Fibroblast of skin of right biceps (primary cell): ENCODE measurements at places on chromosomes 13 and 19.

DNA sequence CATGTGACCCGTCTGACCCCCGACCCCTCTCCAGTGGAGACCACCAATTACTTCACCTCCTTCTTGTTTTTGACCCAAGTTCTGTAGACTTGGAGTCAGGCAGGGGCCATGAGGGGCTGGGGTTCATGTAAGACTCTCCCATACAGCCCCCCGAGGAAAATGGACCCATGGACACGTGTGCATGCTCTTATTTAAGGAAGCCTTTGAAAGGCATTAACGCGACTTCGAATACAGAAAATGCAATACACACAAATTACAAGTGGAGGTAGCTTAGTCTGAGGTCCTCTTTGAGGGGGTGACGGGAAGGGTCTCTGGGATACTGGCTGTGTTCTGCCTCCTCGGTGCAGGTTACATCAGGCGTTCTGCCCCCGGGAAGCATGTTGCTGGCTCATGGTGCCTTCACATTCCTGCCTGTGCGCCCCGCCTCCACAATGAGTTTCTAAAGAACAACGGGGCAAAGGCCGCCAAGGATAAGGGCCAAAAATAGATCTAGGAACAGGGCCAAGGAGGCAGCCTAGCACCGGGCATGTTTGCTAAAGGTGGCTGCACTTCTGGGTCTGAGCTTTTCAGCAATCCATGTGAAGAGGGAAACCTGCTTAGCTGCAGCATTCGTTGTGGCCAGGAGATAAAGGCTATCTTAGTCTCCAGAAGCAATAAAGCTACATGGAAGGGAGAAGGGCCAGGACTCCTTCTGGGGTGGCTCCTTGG, 54.5 kb downstream of the RAB20 start:
- no peak for DNase-seq

- DNase-seq, result peak; percentile 95
Observed at GRCh38 chr19:13154241-13154778, 4.1 kb downstream of the IER2 start.

GRCh38 chr13:73684286-73684685, 449.9 kb downstream of the KLF12 start:
- DNase-seq, result no peak

DNA sequence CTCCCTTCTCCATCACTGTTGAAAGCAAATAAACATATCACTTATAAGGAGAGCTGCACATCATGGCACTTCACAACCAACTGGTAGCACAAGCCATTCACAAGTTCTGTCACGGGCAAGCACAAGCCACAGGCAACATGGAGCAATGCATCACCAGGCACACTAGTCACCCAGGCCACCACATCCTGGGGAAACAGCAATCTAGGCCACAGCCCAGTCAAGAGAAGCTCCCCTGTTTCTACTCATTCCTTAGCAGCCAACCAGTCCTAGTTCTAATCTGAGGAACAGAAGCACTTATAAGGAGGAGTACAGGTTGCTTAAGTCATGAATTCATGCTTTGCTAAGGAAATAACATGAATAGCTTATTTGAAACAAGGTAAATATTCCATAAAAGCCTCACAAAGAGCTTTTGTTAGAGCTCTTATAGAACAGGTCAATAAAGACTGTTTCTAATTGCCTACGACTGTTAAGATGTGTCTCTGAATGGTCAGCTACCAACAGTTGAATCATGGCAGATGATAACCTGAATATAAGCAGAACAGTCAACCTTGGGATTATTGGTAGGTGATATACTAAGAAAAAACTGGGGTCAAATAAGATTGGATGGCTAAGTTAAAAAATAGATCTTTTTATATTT, 169.0 kb downstream of the TBC1D4 start:
- no peak for DNase-seq

- DNase-seq, result peak; percentile 63
Observed at GRCh38 chr19:19021115-19021514, 12.2 kb downstream of the SUGP2 start.

DNA sequence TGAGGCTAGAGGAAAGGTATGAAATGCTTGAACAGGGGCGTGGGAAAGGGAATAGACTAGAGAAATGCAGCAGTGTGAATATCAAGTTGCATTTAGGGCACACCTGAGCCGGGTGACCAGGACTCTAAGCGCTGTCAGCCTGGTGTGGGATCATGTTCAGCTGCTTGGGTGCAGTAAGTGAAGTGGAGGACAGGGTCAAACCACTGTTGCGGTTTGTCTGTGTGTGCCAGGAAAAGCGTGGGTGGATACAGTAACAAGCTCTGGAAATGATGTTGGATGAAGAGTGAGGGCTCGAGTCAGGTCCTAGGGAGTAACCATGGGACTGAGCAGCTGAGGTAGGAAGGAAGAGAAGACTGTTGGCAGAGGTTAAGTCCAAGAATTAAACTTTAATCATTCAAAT, 15.8 kb downstream of the DGKH start:
- DNase-seq, result peak; percentile 34

- no peak for DNase-seq
Observed at GRCh38 chr13:80858131-80858530, 517.2 kb upstream of the SPRY2 start.
